ENCODE measurements at places on chromosomes 11 and 22. TPM values are rescaled to one million over a fixed set of nuclear protein-coding genes. Genes with fewer than 3 reads are reported as not detected.

CHRM1 gene
- total RNA-seq, result not detected

CDHR5 gene
- not detected for total RNA-seq

DNA sequence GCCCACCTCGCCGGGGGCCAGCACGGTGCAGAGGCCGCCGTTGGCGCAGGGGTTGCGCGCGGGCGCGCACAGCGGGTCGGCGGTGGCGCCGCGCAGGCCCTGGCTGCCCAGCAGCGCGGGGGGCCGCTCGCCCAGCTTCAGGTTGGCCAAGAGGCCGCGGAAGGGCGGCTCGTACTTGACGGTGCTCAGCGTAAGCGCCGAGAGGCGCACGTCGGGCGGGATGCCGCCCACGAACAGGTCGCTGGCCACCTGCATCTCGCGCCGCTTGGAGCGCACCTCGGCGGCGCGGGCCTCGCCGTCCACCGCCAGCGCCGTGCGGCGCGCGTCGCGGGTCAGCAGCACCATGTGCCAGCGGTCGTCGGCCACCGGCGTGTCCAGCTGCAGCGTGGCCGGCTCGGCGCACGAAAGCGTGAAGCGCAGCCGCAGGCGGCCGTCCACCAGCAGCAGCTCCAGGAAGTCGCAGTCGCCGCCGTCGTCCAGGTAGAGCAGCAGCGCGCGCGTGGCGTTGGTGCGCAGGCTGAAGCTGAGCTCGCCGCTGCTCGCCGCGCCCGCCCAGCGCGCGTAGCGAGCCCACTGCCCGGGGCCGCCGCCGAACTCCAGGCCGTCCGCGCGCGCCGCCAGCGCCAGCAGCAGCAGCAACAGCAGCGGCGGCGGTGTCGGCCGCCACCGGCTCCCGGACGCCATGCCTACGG is 9.8 kb downstream of the NRXN2 start:
- no peak for DNase-seq

GRCh38 chr11:91394073-91394726 is 830.4 kb upstream of the FAT3 start:
- DNase-seq, result no peak

SLC22A8 gene
- not detected for total RNA-seq

SMC1B gene
- not detected for total RNA-seq

- no peak for DNase-seq
These were observed 10.7 kb downstream of the SLCO2B1 start for GRCh38 chr11:75161506-75162095.

- DNase-seq, result peak; percentile 65
These were observed 18.6 kb upstream of the SCARF2 start for GRCh38 chr22:20456064-20456721.

GRCh38 chr22:23102776-23103175 is 32.5 kb downstream of the GNAZ start:
- no peak for DNase-seq

KREMEN1 gene
- 3.9 TPM for total RNA-seq

KRTAP5-9 gene
- not detected for total RNA-seq

GRCh38 chr11:10041748-10042446 is 252.1 kb downstream of the SBF2 start:
- no peak for DNase-seq

DNA sequence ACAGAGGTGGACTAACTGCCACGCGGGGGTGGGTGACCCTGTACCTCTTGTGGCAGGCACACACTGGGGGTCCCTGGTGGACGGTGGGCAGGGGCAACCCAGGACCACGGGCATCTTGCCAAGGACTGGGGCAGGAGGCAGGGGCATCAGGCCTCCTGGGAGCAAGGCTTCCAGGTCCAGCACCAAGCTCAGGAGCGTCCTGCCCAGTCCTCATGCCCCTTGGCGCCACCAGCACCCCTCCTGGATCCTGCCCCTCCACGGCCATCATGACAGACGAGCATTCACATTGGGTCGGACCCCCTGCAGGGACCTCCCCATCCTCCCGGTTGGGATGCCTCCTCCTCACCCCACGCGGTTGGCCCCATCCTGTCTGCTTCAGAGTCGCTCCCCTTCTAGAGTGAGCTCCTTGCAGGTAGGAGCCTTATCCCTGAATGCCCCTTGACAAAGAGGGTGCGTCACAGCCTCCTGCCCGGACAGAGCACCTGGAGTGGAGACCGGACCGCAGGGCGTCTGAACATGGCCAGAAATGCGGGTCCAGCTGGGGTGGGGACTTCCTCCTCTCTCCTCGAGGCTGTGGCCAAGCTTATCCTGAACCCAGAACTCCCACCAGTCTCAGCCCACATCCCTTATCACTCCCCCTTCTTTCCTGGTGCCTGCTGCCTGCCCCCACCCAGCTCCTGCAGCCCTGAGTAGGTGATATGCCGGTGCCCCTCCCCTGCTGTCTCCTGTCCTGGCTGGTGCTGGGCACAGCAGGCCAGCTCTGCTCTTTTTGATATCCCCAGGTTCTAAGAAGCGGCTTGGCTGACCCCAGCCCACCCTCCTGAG is 40.3 kb downstream of the IGF2 start:
- DNase-seq, result no peak

GRCh38 chr22:36252754-36253522 is at the start of gene APOL1:
TSS of gene APOL1 (plus strand) at chr22:36253133. CDS start at chr22:36254956, 1,823 bp downstream.
- peak; percentile 77 for DNase-seq

DNA sequence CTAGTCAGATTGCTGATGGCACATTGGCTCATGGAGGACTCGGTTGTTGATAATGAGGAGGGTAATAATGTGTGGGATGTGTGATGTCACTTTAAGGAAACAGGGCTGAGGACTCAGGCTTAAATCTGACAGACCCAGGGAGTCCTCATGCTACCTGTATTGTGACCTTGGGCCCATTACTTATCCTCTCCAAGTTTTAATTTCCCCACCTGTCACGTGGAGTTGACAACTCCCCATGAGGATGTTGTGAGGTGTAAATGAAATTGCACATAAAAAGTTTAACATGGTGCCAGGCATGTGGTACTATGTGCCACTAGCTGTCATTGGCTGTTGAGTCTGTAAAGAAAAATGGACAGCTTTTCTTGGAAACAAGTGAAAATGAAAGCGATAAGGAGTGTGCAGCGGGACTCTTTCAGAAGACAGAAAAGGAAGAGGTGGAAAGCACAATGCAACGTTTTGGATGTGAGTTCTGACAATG is 15.3 kb downstream of the IL10RA start:
- no peak for DNase-seq

DNA sequence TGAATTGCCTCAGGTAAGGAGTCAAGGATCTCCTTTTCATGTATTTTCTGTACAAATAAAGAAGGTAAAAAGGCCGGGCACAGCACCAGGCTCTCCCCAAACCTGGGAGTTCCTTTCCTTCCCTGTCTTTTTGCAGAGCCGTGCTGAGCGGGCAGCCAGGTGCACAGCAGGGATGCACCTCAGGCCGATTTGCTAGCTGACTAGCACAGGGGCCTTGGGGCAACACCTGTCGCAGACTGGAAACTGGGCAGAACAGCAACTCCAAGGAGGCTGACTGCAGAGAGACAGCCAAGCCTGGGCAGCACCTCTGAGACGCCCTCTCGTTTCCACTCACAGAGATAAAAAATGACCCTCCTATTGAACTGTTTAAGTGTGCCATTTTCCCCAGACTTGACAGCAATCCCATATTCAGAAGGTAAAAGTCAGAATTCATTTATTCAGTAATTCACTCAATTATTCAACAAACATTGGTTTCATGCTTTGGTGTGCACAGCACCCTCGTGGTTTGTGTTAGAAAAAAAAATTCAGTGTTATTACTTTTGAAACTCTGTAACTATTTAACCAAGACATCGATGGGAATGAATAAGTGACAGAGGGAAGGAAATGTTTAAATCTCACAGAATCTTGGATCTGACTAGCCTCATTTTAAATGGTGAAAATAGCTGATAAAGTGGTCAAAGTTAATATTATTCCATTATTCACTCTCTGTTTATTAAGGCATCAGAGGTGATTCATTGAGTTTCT is 120.9 kb downstream of the GALNT18 start:
- no peak for DNase-seq

GRCh38 chr11:39149214-39149613 is 2310.2 kb downstream of the LRRC4C start:
- DNase-seq, result peak; percentile 29

All from H4 (cell line).